ENCODE measurements at places on chromosomes 5 and 9. TPM values are rescaled to one million over a fixed set of nuclear protein-coding genes. Genes with fewer than 3 reads are reported as not detected.

CAMK4 gene
- total RNA-seq: 71.8 TPM

ARID3C gene
- 0.21 TPM for total RNA-seq

CEP78 gene
- 33.7 TPM for total RNA-seq

LCN12 gene
- 2.1 TPM for total RNA-seq

UBE2B gene
- 97.2 TPM for total RNA-seq

GRCh38 chr9:28136113-28136512 lies 562.8 kb upstream of the C9orf72 start:
- no peaks in the 10 kb centered on the region for H3K4me1 ChIP-seq
- DNase-seq: no peak
- no peak overlapping the region for H3K4me3 ChIP-seq
- no peak overlapping the region for H3K27ac ChIP-seq
- H3K36me3 ChIP-seq: no peaks in the 10 kb centered on the region

- H3K4me3 ChIP-seq: no peak overlapping the region
- H3K36me3 ChIP-seq: no peaks in the 10 kb centered on the region
- H3K4me1 ChIP-seq: peaks cover 8% of the 10 kb centered on the region
Measured at GRCh38 chr5:139205124-139205523, 7.0 kb upstream of the SIL1 start.

- no peaks in the 10 kb centered on the region for H3K36me3 ChIP-seq
- no peak overlapping the region for H3K4me3 ChIP-seq
- peaks cover 26% of the 10 kb centered on the region for H3K27me3 ChIP-seq
- H3K4me1 ChIP-seq: no peaks in the 10 kb centered on the region
Measured at GRCh38 chr5:73648515-73648914, 22.5 kb downstream of the ARHGEF28 start.

DNA sequence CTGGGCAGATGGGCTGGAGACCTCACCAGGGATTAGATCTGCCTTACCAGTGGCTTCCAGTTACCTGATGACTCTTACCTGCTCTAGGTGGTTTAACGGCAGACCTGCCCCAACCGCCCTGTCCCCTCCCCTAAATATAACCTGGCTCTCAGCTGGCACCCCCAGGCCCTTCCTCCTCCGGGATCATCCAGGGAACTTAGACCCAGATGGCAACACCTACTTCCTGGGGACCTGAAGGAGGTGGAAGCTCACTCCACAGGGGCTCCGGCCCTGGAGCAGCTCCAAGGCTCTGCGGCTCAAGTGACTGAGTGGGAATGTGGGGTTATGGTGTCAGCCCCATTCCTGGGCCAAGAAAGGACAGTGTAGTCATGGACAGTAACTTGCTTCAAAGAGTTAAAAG lies 130.4 kb downstream of the OLFM1 start:
- peaks cover 4% of the 10 kb centered on the region for H3K27me3 ChIP-seq
- H3K27ac ChIP-seq: no peak overlapping the region
- no peaks in the 10 kb centered on the region for H3K36me3 ChIP-seq
- no peak for DNase-seq
- no peak overlapping the region for H3K4me3 ChIP-seq

DNA sequence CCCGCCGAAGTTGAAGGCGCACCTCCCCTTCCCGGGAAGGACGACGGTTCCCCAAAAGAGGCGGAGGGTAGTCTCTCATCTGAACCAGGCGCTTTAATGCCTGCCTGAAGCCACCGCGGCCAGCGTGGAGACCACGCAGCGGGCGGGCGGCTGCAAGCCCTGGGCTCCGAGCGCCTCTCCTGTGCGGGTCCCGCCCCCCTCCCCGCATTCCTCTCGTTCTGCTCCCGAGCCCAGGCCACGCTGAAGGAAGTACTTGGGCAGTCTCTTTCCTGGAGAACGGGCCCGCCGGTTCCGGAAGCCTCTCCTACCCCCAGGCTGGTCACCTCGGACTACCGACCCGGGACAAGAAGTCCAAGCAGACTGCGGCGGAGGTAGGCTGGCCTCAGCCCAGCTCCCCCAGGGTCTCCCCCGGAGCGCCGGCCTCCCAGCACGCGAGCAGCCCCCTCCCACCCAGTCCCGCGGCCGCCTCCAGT lies 571 bp downstream of the PPIC start:
- peaks cover 64% of the 10 kb centered on the region for H3K27me3 ChIP-seq
- DNase-seq: no peak
- no peaks in the 10 kb centered on the region for H3K36me3 ChIP-seq
- peak overlapping the region; percentile 10 for H3K4me3 ChIP-seq

All from activated T-helper 2 cell treated with anti-CD3 and anti-CD28 coated beads, Interferon-gamma antibody, Interleukin-2, Interleukin-4, amounts not matched to agents 10 μg/mL and 5 μg/mL and 100 μg/mL, durations not matched to agents 14 hours and 24 hours and 36 hours (primary cell).